ENCODE measurements at places on chromosomes 1 and 21.

GRCh38 chr1:89512996-89513720 lies 11.5 kb upstream of the LRRC8B start:
- DNase-seq = no peak

GRCh38 chr1:74953622-74954021 lies 180.6 kb upstream of the LHX8 start:
- DNase-seq = no peak

GRCh38 chr1:29033829-29034466 lies 89.8 kb downstream of the TMEM200B start:
- DNase-seq = no peak

DNA sequence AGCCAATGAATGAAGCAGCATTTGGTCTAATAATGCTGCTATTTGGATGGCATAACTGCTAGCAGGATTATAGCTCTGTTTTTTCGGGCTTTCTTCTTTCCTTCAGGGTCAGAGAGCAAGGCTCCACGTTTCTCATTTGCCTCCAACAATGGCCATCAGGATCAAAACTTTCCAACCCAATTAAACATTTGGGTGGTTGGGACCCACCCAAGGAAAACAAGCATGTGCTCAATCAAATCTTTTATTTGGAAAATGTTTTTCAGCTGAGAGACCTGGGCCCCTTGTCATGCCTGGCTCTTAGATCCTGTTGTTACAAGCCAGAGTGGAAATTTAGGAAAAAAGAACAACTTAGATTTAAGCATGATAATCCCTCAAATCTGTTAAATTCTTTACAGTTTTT lies 373.1 kb upstream of the USP24 start:
- DNase-seq = no peak

GRCh38 chr21:32726839-32727686 lies 750 bp downstream of the SYNJ1 start:
- DNase-seq = no peak

GRCh38 chr1:2429780-2430591 lies 17.6 kb upstream of the PEX10 start:
- no peak for DNase-seq

All from activated CD4-positive, alpha-beta T cell treated with anti-CD3 and anti-CD28 coated beads for 1 hour (primary cell).